ENCODE measurements at places on chromosomes 4 and X. TPM values are rescaled to one million over a fixed set of nuclear protein-coding genes. Genes with fewer than 3 reads are reported as not detected.

Gene BEX3
- 233 TPM for total RNA-seq

Gene AFM
- not detected for total RNA-seq

Gene WAS
- 0.73 TPM for total RNA-seq

Gene TLR6
- 1.7 TPM for total RNA-seq

Gene FGA
- not detected for total RNA-seq

Gene FOXO4
- 11.0 TPM for total RNA-seq

Gene UTP3
- 32.8 TPM for total RNA-seq

Gene PABPC1L2B
- not detected for total RNA-seq

DNA sequence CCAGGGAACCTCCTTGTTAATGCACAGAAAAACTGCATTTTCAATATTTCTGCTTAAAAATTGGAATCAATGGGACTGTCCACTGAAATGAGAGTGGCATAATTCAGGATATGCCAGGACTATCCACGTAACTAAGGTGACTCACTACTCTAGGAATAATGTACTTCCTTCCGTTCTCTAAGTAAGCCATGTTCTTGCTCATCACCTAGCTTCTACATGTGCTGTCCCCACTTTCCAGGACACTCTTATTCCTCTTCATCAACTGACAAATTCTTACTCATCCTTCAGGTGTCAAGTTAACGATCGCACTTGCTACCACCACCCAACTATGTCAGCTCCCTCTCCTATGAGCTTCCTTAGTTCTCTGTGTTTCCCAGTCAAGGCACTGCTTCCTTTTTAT is 342.8 kb upstream of the F9 start:
- no peak for DNase-seq

DNA sequence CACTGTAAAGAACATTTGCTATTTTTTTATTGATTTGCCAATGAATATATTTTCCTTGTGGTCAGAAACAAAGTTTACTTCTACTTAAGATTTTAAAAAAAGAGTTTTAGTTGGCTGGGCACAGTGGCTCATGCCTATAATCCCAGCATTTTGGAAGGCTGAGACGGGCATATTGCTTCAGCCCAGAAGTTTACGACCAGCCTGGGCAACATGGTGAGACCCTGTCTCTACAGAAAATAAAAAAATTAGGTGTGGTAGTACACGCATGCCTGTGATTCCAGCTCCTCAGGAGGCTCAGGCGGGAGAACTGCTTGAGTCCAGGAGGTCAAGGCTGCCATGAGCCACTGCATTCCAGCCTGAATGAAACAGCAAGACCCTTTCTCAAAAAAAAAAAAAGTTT is 36.8 kb downstream of the LRP2BP start:
- DNase-seq = peak; percentile 62

GRCh38 chrX:9805956-9806355 is 19.7 kb downstream of the SHROOM2 start:
- no peak for DNase-seq

DNA sequence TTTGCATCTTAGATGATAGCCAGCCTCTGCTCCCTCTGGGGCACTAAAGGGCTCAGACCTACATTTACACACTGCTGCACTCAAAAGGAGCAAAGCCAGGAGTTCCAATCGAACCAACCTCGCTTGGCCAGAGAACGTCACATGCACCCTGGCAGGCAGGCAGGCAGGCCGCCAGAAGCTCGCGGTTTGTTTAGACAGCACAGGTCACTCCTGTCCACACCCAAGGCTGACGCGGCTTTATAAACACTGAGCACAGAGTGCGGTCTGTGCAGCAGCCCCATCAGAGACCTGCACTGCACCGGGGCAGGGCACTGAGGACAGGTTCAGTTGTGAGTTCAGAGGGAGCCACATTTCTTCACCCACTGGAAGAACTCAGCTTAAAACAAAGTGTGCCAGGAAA is 143.9 kb downstream of the BCOR start:
- DNase-seq = peak; percentile 43

GRCh38 chr4:138869165-138869564 is 146.4 kb upstream of the NOCT start:
- no peak for DNase-seq

- DNase-seq = no peak
Measured at GRCh38 chr4:5337731-5338130, 286.5 kb downstream of the STK32B start.

DNA sequence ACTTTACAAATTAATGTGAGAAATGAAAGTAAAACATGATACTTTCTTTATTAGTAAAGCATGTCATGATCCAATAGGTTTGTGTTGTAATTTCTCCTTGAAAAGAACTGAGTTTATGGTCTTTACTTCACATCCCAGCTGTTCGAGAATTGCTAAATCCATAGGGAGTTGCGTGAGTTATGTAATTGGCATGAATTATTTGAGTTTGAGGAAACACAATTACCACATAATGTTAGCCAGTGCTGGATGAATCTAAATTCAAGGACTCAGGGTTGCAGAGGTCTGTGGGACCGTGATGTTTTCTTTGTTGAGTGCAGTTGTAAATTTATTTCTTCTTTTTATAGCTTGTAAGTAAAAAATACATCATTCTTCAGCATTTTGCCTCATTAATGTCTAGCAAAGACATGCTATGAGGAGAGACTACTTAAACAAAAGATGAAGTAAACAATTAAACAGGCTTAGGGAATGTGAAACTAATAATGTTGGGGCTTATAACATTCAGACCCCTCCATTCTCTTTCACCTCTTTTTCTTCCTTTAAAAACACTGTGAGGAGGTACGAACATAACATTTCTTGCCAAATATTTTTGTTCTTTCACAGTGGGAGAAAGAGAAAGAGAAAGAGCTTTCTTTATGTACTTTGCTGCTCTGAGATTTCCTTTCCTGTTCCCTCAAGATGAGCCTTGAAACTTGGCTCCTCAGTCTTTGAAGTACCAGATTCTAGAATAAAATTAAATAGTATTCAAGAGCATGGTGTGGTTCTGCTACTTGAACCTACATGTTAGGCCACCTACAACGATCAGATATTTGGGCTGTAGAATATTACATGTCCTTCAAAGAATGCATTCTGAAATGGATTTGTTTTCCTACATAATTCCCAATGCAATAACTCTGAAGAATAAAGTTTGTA is 159.6 kb upstream of the ANK2 start:
- no peak for DNase-seq

GRCh38 chrX:49312176-49312575 is 8.7 kb downstream of the GAGE10 start:
- DNase-seq = no peak

GRCh38 chr4:97396605-97397004 is 746.7 kb downstream of the STPG2 start:
- DNase-seq = no peak

- no peak for DNase-seq
Measured at GRCh38 chr4:123651066-123651465, 254.5 kb downstream of the SPRY1 start.

GRCh38 chrX:10979956-10980355 is 131.2 kb upstream of the HCCS start:
- no peak for DNase-seq

- DNase-seq = peak; percentile 40
Measured at GRCh38 chrX:53595266-53595810, 91.2 kb downstream of the HUWE1 start.

DNA sequence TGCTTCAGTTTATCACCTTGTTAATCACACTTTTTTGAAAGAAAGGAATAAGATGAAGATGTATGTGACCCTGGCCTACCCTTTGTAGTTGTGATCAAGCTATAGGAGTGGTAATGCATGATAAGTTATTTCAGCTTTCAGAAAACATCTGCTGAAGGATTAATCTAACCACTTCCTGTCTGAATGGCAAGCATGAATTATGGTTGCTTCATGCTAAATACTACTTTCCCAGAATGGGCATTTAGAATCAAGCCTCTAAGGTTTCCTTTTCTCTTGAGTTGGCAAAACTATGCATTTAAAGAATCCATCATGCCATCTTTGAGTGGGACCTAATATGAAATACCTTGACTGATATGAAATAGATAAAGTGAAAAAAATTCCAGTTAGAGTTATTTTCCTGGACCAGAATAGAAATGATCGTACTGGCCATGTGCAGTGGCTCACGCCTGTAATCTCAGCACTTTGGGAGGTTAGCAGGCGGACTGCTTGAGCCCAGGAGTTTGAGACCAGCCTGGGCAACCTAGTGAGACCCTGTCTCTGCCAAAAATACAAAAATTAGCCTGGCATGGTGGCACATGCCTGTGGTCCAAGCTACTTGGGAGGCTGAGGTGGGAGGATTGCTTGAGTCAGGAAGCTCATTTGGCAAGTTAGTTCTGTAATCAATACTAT is 59.1 kb downstream of the ANXA3 start:
- peak; percentile 31 for DNase-seq

DNA sequence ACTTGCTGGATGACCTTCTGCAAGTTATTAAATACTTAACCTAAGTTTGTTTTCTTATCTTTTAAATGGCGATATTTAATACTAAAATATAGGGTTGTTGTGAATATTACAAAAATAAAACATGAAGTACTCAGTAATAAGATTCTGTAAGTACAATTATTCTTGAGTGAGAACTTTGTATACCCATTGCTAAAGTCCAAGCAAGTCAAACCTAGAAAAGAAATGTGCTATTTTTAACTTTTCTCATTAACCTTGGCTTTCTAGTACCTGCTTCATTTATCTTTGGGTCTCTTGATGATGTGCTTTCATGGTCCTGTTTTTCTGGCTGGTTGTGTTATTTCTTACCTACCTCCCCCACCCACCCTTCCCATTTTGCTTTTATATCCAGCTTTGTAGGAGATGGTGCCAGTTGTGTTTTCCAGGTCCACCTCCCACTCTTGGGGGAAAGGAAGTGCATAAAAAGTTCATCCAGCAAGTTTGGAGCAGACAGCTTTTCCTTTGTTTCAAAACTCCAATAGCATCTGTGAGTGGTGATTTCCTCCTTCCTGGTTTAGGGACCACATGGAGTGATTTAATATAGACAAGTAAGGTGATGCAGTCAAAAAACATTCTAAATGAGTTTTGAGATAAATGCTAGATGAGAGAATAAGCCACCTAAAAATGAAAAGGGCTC is 7.5 kb upstream of the CXCL8 start:
- DNase-seq = peak; percentile 86
